CD4-positive, alpha-beta T cell treated with Interleukin-17A for 4 hours (primary cell): ENCODE measurements at places on chromosomes 3 and 15.

GRCh38 chr3:60073228-60073627 is 1023.4 kb upstream of the CFAP20DC start:
- DNase-seq, result no peak

DNA sequence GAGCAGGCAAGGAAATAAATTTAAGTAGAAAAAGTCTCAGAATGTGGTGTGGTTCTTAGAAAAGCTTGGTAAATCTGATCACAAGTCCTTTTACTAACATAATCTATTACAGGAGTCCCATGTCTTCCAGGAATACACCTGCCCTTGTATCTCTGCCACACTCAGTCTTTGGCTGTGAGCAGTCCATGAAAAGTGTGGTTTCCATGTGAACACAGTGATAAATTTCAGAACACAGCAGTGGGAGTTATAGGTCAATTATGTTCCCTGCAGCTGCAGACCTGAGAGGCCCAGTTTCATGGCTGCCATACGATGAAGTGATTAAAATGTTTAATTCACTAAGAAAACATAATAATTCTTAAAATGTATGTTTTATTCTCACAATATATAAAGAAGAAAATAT is 366.9 kb upstream of the STAC start:
- no peak for DNase-seq

- no peak for DNase-seq
Measured at GRCh38 chr15:67901922-67902321, 62.1 kb upstream of the RNU6-1 start.

- no peak for DNase-seq
Measured at GRCh38 chr15:83533410-83533962, 86.3 kb downstream of the SH3GL3 start.

DNA sequence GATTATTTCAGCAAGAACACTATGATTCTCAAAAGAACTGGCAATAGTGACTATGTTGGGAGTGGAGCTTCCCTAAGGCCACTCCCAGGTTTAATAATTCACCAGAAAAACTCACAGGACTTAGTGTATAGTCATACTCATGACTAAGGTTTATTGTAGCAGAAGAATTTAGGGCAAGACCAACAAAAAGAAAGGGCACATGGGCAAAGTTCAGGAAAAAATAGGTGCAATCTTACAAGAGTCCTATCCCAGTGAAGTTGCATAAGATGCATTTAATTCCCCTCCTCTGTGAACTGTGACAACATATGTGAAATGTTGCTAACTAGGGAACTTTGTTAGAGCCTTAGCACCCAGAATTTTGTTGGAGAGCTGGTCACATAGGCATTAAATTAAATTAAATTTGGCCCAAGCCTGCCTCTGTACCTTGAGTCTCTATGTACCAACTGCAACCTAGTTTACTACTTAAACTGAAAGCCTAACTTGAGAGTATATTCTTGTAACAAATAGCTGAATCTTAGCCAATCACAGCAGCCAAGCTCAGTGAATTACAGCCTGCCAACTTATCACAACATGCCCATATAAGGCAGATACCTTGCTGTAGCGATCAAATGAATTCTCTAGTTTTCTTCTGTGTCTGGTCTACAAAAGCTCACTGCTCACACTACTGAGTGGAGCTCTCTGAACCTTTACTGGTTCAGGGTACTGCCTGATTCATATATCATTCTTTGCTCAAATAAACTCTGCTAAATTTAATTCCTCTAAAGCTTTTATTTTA is 386.2 kb upstream of the ARHGEF26 start:
- no peak for DNase-seq

- DNase-seq, result no peak
Measured at GRCh38 chr3:120767106-120767505, 24.6 kb downstream of the GTF2E1 start.

DNA sequence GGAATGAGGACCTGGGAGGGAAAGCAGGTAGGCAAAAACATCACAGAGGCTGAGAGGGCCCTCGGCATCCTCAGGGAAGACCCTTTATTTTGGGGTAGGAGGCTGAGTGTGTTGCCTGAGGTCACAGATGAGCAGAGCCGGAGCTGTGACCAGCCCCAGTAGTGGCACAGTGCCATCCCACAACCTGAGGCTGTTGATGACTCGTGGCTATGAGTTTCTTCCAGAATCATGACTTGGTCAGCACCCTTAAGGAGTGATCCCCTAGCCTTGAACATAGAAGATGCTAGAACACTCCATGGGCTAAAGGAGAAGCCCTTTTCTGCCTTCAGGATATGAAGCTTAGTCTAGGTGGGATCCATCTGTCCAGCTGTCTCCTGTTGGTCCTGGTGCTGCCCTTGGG is 19.5 kb upstream of the CXCR6 start:
- no peak for DNase-seq

- DNase-seq, result no peak
Measured at GRCh38 chr3:168534761-168535160, 439.0 kb upstream of the GOLIM4 start.

GRCh38 chr15:75437721-75438120 is 13.8 kb downstream of the SIN3A start:
- DNase-seq, result no peak

GRCh38 chr15:25062551-25063430 is 108.0 kb downstream of the SNRPN start:
- no peak for DNase-seq

DNA sequence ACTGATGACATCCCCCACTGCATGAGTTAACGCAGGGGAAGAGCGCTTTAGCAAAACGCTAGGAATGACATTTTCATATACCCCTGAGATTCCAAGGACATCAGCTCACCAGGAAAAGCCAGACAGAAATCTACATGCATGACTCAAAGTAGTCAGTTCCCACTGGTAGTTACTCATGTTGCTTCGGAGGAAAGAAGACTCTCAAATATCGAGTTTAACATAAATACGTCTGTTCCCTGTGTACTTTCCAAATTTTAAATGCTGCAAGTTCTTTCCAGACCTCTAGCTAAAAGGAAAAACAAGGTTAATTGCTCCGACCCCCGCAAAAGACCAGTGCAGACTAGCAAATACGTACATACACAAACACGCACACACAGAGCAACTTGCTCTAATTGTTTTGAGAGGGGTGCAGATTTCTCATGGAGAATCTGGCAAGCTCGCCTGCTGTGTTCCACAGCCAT is 115.4 kb upstream of the PRICKLE2 start:
- DNase-seq, result no peak

DNA sequence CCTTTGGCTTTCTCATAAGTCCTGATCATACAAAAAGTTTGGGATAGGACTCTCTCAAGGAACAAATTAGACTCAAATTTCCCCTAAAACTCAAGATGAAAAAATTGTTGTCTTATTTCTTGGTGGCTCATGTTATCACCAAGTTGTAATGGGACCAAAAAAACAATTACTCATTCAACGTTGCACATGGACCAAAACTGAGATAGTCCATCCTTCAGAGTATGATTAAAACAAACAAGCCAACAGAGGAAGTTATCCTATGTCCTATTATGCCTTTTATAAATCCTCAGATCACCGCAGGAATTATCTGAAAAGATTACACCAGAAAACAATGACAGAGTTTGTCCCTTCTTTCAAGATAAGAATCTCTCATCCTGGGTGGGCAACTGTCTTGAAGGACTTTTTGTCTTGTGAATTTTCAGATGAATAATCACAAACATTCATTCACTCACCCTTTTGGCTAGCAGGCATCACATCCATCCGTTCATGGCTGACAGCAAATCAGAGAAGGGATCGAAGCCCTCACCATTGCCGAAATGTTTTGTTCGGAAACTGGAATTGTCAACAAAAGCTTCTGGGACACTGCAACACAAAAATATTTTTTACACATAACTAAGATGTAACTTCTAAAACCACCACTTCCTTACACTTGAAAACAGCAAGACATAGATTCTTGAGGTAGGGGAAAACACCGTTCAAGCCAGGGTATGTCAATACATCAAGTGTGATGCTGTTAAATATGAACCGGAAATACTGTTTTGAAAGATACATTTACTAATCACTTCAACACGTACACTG is 90.4 kb downstream of the FOXP1 start:
- DNase-seq, result peak; percentile 43

- no peak for DNase-seq
Measured at GRCh38 chr3:53193466-53194209, 32.6 kb downstream of the PRKCD start.

GRCh38 chr3:120280566-120280965 is 4.5 kb downstream of the GPR156 start:
- DNase-seq, result no peak

DNA sequence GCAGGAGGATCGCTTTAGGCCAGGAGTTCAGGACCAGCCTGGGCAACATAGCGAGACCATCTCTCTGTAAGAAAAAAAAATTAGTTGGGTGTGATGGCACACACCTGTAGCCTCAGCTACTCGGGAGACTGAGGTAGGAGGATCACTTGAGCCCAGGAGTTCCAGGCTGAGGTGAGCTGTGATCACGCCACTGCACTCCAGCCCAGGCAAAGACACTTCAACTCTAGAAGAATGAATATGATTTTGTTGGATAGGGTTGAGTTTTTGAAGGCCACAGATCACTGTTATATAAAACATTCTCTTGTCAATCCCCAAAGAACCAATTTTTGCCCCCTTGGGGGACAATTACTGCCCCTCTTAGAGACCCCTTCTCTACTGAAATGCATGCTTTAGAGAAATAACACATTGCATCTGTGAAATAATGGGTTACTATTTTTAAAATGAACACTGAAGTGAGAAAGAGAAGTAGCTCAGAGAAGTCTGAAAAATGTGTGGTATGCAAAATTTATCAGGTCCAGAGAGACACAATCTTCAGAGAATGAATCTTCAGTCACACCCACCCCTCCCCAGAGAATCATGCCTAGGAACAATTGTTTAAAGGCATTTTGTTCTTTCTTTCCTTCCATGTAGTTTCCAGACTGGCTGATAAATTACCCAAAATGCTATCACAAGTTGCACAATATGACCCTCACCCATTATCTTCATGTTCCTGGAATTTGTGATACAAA is 42.7 kb downstream of the METTL6 start:
- DNase-seq, result no peak

- no peak for DNase-seq
Measured at GRCh38 chr15:73786538-73786937, 33.4 kb upstream of the INSYN1 start.

GRCh38 chr3:129424185-129424841 is 4.1 kb downstream of the EFCAB12 start:
- no peak for DNase-seq

GRCh38 chr3:104989878-104990277 is 376.8 kb upstream of the ALCAM start:
- DNase-seq, result no peak

DNA sequence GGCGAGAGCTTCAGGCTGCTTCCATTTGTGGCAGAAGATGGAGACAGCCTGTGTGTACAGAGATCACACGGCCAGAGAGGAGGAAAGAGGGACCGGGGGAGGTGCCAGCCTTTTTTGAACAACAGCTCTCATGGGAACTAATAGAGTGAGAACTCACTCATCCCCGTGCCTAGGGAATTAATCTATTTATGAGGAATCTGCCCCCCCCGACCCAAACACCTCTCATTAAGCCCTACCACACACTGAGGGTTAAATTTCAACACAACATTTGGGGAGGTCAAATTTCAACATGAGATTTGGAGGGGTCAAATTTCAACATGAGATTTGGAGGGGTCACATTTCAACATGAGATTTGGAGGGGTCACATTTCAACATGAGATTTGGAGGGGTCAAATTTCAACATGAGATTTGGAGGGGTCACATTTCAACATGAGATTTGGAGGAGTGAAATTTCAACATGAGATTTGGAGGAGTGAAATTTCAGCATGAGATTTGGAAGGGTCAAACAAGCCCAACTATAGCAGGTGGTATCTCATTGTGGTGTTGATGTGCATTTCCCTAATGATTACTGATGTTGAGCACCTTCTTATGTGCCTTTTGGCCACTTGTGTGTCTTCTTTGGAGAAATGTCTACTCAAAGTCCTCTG is 20.6 kb upstream of the RFTN1 start:
- DNase-seq, result no peak

DNA sequence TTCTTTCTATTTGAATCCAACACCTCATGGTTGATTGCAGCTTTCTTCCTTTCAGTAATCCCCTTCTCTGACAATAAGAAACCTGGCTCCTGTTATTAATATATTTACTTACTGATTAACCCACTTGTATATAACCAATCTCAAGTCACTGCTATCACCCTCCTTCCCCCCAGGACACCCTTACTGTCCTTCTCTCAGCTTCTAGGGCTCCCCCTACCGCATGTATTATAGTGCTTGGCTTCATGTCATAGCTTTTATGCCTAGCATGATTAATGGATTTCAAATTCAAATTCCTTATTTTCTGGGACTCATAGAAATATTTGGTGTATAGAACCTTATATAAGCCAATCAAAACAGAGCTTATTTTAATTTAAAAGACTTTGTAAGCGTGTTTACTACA is 75.7 kb upstream of the BNIP2 start:
- DNase-seq, result no peak

- no peak for DNase-seq
Measured at GRCh38 chr3:85801955-85802354, 843.2 kb downstream of the CADM2 start.

- no peak for DNase-seq
Measured at GRCh38 chr3:13206799-13207577, 133.8 kb upstream of the IQSEC1 start.

DNA sequence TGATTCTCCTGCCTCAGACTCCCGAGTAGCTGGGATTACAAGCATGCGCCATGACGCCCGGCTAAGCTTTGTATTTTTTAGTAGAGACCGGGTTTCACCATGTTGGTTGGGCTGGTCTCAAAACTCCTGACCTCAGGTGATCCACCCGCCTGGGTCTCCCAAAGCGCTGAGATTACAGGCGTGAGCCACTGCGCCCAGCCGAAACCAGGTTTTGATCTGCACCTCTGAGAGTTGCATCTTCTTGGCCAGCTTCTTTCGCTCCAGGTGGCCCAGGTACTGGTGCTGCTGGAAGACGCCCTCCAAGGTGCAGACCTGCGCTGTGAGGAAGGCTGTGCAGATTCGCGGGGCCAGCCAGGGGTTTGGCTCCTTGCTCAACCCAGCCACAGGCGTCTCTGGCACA is 275.4 kb upstream of the LRRC3B start:
- DNase-seq, result no peak

- DNase-seq, result no peak
Measured at GRCh38 chr3:137110392-137110996, 152.7 kb downstream of the IL20RB start.

DNA sequence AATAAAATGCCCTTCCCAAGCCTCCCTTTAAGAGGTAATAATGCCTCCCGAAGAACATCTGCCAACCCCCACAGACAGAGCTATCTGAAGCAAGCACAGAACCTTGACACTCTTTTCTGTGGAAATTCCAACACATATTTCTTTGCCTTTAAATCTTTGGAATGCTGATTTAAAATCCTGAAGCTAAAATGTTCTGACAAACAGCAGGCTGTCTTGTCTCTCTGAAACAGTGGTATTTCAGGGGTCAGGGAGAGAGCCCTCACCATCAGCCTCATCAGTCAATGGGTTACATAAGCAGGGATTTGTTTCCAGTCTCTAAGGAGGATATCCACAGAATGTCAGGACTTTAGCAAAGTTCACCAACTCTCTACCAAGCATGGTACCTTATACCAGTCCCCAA is 27.8 kb upstream of the ARHGEF3 start:
- no peak for DNase-seq
